ENCODE measurements at places on chromosomes 7 and 10. TPM values are rescaled to one million over a fixed set of nuclear protein-coding genes. Genes with fewer than 3 reads are reported as not detected.

ZPBP gene
- not detected for total RNA-seq

APBB1IP gene
- total RNA-seq, result 5.9 TPM

CALHM1 gene
- not detected for total RNA-seq

DNA sequence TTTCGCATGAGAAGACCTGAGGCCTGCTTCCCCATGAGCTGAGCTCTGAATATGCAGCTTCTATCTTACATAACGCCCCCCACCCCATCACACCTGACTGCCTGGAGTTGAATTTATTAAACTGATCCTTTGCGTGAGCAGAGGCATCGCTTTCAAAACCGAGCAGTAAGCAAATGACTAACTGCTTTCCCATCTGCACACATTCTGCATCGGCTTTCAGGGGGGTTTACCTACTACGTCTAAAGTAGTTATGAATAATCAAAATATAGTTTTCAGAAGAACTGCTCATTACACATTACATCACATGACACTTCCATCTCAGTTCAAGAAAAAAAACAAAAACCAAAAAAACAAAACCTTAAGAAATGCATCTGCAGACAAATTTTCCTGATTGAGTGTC lies 54.7 kb upstream of the EGR2 start:
- DNase-seq, result no peak

SAP25 gene
- not detected for total RNA-seq

All from fibroblast of the aortic adventitia (primary cell).